GM18507 (cell line): ENCODE measurements at places on chromosomes 12 and 14.

DNA sequence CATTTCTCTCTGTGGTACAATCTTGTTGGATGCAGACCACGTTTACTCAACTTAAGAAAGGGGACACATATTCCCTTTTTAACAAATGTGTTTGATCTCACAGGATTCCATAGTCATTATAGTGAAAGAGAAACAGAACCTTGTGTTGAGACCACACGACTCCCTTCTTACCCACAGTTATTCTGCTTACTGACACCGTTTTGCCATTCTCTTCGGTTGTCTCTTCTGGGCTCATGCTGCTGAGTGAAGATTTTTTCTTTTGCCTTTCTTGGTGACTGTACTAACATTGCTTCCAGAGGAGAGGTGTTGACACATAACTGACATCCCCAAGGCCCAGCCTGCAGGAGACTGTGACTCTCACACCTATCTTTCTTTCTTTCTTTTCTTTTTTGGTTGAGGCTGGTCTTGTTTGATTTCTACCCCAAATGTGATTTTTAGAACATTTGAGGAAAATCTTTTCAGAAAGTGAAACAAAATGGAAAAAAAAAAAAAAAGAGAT, 61.2 kb upstream of the OTOGL start:
- no peak for DNase-seq

GRCh38 chr12:94267921-94268471, 119.6 kb downstream of the PLXNC1 start:
- DNase-seq: no peak

DNA sequence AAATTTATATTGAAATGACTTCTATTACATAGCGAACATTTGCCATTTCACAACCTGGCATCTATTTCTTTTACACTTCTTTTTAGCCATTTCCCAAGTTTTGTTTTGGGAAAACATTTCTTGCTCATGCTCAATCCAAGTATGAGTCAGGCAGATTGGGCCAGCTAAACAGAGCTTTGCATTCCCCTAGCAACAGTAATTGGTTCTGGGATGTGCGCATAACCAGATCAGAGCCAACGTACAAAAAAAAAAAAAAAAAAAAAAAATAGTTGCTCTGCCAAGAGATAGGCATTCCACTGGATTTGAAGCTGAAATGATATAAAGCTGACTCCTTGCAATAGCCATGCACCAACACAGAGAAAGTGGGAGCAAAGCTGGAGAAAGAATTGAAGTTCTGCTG, 37.5 kb downstream of the PLCZ1 start:
- no peak for DNase-seq

- no peak for DNase-seq
Observed at GRCh38 chr12:47164724-47165439, 85.1 kb upstream of the AMIGO2 start.

DNA sequence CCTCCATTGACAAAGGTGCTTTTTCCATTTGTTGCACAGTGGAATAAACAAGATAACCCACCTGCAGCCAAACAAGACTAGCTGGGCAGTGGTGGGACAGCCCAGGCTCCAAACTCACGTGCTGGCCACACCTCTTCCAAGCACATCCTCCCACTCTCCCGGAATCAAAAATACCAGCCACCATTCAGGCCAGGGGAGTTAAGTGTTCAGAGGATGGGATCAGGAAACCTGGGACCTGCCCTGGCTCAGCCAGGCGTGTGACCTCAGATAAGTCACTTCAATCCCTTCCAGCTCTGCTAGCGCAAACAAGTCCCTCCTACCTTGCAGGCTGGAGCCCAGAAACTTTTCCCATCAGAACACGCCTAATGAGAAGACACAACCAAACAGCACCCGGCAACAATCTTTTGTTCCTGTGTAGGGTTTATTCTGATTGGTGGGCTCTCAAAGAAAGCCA, 43.3 kb downstream of the ACTN1 start:
- DNase-seq: no peak

DNA sequence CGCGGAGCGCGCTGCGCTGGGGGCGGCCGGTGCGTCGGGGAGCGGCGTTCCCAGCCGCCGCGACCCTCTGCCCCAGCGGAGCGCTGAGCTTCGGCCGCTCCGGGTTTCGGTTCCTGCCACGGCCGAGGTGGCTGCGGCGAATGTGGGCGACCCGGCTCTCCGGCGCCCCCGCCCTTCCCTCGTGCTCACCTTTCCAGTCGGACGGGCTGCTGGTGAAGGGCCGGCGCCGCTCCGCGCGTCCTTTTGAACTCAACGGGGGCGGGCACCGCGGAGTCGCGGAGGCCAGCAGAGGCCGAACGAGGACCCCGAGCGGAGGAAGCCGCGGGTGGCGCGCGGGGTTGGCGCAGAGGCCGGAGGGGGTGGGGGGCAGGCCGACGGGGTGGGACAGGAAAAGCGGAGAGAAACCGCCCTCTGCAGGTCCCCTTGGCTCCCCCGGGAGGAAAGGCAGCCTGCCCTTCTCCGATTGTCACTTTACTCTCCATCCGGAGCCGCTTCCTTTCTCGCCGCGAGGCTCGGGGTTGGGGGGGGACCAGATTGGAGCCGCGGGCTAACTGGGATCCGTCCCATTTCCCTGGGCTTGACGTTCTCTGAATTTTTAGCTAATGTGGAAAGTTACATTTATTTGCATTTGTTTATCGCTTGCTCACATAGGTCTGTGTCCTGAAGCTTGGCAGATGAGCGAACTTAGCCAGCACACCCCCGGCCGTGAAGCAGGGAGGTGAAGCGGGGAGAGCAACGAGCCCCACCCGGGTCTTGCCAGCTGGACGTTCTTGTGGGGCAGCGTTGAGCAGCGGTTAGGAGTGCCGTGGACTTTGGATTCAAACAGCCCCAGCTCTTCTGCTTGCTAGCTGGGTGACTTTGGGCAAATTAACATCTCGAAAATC, at the start of gene SMAGP:
Gene SMAGP, minus strand, starts transcription at position 349 of the 884 bp plus-strand sequence. CDS start 1,137 bp downstream, outside the sequence.
- DNase-seq: peak; percentile 55

GRCh38 chr12:93748672-93749383, 71.7 kb downstream of the CRADD start:
- DNase-seq: no peak

GRCh38 chr14:89432226-89432625, 15.2 kb upstream of the FOXN3 start:
- no peak for DNase-seq

DNA sequence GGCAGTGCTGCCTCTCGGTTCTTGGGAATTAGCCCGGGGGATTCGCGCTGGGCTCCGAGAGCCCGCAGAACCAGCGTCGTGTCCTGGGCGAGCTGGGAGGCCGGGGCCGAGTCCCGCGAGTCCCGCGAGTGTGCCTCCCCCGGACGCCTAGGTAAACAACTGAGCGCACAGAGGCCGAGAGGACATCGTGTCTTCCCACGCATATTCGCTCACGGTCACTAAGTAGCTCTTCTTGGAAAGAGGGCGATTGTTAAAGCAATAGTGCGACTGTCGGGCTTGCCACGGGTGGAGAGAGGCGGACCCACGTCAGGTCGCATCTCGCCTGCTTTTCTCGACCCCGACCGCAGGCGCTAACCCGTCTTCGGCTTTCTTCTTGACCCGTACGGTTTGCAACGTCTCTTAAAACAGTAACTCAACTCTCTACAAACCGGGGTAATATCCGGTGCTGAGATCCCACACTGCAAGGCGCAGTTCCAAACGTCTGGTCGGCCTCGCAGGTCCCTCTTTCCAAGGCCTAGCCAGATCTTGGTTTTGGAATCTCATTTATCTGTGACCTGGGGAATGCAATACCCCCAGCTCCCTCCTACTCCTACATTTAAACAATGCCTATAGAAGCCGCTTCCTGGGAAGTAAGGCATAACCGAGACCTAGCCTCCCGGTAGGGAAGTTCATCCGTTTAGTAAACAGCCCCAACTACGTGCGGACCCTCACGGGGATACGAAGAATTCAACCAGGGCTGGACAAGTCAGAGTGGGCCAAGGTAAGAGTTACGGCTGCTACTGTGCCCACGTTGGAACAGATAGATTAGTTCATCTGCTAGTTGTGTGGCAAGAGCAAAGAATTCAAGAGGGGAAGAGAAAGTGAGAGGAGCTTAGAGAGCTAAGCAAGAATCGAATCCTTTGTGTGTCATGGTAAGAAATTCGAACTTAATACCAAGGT, 736 bp upstream of the PHLDA1 start:
- DNase-seq: no peak

GRCh38 chr14:33254342-33254741, 315.7 kb downstream of the NPAS3 start:
- no peak for DNase-seq

GRCh38 chr14:88323086-88323522, at the start of gene KCNK10:
Gene KCNK10, minus strand, starts transcription at chr14:88323269. Its CDS starts 471 bp downstream, at chr14:88322798.
- DNase-seq: no peak

- DNase-seq: no peak
Observed at GRCh38 chr12:59737725-59738463, 142.1 kb downstream of the SLC16A7 start.

DNA sequence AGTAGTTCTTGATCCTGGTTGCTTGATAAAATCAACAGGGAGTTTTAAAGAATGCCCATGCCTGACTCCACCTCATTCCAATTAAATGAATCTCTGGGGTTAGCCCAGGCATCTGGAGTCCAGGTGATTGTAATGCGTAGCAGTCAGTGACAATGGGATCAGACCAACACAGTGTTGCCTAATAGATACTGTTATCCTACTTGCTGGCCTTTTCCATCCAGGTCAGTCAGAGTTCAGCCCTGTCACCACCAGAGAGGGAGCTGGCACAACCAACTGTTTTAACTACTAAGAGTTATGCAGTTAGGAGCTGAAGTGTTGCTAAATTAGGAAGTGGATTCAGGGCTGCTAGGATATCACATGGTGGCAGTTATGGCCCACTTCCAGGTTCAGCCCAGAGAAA, 107.1 kb downstream of the GPR135 start:
- no peak for DNase-seq
